ENCODE measurements at places on chromosomes 7 and 10.

GRCh38 chr7:39827571-39827970, 122.5 kb upstream of the CDK13 start:
- DNase-seq, result no peak

DNA sequence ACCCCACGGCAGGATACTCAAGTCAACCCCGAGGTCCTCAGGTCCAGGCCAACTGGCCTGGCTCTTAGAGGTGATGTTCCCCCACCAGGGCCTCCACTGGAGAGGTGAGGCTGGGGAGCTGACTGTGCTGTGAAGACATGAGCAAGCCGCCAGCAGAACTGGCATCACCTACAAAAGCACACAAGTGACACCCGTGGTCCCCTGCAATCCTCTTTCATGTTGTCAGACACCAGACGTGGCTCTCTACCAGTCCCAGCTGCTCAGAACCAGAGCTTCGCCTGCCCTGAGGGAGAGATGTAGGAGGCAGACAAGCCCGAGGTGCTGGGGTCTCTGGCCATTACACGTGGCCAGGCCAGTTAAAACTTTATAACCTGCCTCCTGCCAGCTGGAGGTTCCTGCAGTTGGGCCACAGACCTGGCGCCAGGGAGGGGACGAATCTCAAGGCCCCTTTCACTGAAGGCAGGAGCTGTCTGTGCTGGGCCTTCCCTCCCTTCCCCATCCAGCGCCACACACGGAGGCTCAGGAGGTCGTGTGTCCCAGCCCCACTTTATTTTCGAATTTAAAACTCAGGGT, 2.2 kb downstream of the COMTD1 start:
- no peak for DNase-seq

DNA sequence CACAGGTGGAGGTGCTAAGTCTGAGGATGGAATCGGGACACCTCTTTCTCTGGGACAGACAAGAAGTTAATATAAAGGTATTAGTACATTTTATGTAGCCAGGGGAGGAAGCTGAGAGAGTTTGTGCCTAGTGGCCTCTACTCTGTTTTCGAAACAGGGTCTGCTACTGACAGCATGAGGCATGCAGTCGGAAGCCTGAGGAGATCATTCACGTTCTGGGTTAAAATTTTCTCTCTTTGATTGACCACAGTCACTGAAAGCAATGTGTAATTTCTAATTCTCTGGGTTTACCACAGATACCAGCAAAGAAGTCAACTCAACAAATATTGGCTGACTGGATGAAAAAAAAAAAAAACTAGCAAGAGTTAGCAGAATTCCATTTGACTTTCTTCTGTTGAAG, 53.3 kb upstream of the KCTD7 start:
- DNase-seq, result no peak

GRCh38 chr7:77235276-77235675, 35.7 kb upstream of the FGL2 start:
- no peak for DNase-seq

Measured in Right ventricle myocardium inferior (tissue), 1 donor.